ENCODE measurements at places on chromosomes 2 and 18.

GRCh38 chr2:132651115-132652045 is 18.6 kb downstream of the LYPD1 start:
- no peak for DNase-seq
- H3K27me3 ChIP-seq: no peaks in the 10 kb centered on the region
- H3K4me1 ChIP-seq: no peaks in the 10 kb centered on the region
- no peak overlapping the region for H3K27ac ChIP-seq
- no peak overlapping the region for H3K4me3 ChIP-seq

DNA sequence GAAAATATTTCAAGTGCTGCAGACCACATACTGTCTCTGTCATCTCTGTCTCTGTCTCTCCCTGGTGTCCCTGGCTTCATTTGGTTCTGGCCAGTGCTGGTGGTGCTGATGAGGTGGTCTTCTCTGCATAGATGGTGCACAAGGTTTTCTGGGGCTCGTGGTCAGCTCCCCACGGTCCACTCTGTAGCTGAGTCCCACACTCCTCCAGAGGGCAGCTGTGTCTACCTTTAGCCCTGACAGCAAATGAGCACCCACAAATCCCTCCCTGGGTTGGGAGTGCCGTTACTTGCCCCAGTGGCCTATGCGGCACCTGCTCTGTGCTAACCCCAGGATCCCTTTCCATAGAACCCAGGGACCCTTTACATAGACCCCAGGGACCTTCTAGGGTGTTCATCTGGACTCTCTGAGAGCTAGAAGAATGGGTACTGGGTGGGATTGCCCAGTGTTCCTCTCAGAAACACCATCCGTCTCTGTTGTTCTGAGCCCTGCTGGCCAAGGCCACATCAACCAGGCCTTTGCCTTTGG is 129.3 kb downstream of the CAPN13 start:
- H3K4me3 ChIP-seq: no peak overlapping the region

DNA sequence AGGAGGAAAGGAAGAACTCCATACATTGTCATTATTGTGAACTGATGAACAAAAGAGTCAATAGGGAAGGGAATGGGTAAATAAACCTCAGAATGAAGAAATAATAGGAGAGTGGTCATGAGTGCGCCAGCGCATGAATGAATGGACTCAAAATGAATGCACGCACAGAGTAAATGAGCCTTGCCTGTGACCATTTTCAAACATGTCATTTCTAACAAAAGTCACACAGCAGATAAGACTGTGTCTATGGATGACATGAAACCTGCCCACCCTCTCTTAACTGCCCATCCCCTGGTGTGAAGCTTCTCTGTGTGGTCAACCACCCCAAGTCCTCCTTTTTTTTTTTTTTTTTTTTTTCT is 121.1 kb upstream of the TEX51 start:
- DNase-seq: no peak
- no peaks in the 10 kb centered on the region for H3K36me3 ChIP-seq
- peaks cover 14% of the 10 kb centered on the region for H3K4me1 ChIP-seq
- no peak overlapping the region for H3K27ac ChIP-seq

- H3K4me3 ChIP-seq: no peak overlapping the region
- H3K27ac ChIP-seq: no peak overlapping the region
- no peaks in the 10 kb centered on the region for H3K4me1 ChIP-seq
- DNase-seq: no peak
- H3K27me3 ChIP-seq: no peaks in the 10 kb centered on the region
- H3K36me3 ChIP-seq: no peaks in the 10 kb centered on the region
These were observed 8.5 kb downstream of the CIB4 start for GRCh38 chr2:26632624-26633185.

- peaks cover 42% of the 10 kb centered on the region for H3K4me1 ChIP-seq
- no peaks in the 10 kb centered on the region for H3K36me3 ChIP-seq
- H3K4me3 ChIP-seq: no peak overlapping the region
- no peak overlapping the region for H3K27ac ChIP-seq
These were observed 250.1 kb downstream of the PRKCE start for GRCh38 chr2:45901468-45902032.
